Cerebellar nuclear complex (tissue), 1 donor: ENCODE measurements at places on chromosomes 1 and 21.

GRCh38 chr1:185693654-185694053 is 40.5 kb upstream of the HMCN1 start:
- no peak for DNase-seq

DNA sequence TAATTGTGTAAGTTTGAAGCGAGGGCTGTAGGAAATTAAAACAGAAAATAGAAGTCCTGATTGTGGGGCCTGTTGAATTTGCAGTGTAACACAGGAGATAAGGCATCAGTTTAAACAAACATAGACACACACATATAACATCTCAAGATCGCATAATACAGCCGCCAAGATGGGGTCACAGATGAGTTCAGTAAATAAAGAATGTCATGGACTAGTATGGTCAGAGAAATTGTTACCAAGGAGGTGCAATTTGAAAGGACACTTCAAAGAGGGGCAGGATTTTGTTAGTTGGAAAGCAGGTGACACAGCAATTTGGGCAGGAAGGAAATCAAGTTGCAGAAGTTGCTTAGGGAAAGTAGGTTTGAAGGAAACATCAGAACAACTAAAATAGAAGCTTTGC is 450.0 kb downstream of the USP25 start:
- no peak for DNase-seq

GRCh38 chr1:209527372-209527771 is 56.1 kb upstream of the CAMK1G start:
- DNase-seq = no peak

DNA sequence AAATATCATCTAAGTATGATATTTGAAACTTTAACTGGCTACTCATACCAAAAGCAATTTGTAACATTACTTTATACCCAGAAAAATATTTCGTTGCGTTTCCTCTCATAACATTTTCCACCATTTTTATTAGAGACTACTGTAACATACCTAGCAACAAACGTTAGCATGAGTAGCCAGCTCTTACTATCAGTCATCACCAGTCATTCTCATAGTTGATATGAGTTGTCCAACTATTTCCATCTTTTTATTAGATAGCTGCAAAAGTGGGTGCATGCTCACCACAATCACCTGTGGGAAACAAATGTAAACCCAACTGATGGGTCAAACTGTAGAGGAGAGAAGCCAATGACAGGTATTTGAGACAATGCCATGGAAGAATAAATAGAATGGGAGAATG is 114.6 kb downstream of the AKT3 start:
- DNase-seq = no peak

GRCh38 chr1:234656944-234657654 is 47.1 kb upstream of the IRF2BP2 start:
- DNase-seq = no peak

- no peak for DNase-seq
Observed at GRCh38 chr21:23249760-23250159, 2251.6 kb downstream of the NCAM2 start.

GRCh38 chr1:43866201-43866600 is 67.4 kb upstream of the ARTN start:
- DNase-seq = no peak

DNA sequence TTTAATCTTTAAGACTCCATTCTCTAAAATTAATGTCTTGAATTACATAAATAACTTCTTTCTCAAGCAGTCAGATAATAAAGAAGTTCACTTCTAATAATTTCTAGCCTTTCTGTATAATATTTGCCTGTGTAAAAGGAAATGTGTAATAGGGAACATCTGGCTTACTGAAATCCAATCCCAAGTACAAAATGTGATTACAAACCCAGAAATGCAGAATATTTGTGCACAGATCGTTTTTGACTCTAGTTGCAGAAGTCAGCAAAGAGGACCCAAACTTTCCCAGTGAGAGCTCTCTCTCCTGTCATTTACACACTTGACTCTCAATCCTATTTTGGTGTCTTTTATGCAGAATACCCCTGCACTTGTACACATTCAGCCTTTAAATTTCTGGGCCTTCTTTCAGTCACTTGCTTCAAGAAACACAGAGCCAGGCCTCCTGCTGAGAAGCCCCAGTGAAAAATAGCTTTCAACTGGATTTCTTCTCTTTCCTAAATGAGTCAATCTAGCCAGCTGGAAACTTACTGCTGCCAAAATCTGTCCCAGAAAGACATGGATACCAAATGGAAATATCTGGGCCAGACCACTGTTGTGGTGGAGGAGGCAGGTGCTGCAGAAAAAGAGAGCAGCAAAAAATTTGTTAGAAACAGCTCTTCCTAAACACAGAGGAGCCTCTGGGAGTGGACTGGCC is 68.5 kb upstream of the ADAM30 start:
- no peak for DNase-seq

DNA sequence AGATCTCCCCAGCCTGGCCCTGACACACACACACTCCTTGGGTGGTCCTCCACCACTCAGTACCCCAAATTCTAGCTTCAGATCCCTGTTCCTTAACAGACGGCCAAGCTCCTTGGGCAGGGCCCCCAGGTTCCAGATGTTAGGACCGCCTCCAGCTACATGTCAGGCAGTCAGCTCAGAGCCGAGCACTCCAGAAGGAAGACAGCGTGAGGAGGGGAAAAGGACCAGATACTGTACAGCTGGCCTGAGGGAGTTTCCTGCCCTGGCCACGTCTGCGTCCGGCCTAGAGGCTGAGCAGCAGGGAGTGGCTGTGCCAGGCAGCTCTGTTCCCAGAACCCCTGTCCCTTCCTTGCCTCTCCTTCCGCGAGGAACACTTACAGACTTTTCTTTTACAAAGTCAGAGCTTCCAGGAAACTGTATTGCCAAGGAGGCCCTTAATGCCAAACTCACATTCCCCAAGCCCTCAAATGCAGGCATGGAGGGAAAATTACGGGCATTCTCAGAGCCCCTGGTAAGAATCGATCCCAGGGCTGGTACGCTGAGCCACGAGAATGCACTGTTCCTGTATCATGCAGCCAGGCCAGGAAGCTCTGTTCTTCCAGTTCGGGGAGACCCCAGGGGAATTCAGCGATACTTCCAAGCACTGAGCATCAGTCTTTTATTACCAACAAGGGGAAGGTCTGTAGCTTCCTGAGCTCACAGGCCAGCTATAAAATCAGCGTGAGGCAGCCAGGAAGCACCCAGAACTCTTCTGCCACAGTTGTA is 45.2 kb upstream of the CNTN2 start:
- no peak for DNase-seq

DNA sequence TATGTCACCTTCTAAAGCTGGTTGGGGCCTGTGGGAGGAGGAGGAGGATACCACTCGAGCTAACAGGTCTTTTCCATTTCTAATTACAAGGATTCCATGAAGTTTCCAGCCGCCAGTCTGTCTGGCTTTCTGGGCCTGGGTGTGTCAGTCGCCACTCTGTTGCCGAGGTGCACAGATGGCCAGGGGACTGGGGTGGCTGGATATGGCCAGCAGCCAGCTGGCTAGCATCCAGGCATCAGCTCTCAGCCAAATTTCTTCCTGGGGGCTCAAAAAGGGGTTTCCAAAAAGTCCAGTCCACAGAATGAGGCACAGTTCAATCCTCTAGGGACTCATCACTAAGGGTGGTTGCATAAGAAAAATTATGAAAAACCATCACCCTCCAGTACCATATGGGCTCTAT is 32.4 kb downstream of the ITPKB start:
- DNase-seq = no peak

DNA sequence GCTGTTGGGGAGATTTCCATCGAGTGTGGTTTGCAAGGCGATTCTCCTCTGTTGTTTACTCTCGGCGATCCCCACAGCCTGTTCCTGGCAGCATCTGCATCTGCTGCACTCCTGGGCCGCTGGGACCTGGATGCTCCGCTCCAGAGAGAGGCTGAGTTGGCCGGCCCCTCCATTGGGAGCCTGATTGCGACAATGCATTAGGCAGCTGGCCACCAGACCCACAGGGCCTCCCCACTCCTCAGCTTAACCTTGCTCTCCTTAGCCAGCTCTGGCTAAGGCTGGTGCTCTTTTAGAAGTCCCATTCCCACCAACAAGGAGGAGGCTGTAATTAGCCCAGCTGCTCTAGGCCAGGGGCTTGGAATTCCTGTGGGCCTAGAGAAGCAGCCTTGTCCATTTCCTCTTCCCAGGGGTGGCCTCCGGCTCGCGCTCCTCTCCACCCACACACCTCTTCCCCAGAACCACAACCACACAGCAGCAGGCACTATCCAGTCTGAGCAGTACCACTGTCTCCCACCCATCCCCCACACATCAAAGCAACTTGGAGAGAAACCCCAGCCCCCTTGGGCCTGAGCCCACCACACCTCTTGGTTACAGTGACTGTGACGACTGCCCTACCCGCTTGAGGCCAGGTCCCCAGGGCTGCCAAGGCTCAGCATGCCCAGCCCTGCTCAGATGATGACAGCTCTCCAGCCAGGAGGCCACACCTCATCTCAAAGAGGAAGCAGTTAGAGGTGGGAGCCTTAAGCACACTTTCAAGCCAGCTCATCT is 193.8 kb upstream of the EDN2 start:
- no peak for DNase-seq

- no peak for DNase-seq
Observed at GRCh38 chr1:9451081-9451480, 88.2 kb upstream of the SLC25A33 start.

DNA sequence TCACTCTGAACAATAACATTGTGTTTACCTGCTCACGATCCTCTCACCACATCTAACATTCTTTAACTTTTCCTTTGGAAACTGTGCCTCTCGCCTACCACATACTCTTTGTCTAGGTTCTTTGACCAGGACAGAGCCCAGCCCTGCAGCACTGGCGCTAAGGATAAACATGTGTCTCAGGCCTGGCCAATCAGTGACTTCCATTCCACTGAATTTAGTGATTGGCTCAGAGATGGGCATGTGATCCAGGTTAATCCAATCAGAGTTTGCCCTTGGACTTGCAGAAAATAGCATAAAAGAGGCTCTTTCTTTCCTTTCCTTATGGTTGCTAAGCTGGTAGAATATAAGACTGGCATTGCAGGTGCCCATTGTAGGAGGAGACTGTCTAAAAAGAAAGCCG is 605.7 kb downstream of the MATN1 start:
- no peak for DNase-seq

DNA sequence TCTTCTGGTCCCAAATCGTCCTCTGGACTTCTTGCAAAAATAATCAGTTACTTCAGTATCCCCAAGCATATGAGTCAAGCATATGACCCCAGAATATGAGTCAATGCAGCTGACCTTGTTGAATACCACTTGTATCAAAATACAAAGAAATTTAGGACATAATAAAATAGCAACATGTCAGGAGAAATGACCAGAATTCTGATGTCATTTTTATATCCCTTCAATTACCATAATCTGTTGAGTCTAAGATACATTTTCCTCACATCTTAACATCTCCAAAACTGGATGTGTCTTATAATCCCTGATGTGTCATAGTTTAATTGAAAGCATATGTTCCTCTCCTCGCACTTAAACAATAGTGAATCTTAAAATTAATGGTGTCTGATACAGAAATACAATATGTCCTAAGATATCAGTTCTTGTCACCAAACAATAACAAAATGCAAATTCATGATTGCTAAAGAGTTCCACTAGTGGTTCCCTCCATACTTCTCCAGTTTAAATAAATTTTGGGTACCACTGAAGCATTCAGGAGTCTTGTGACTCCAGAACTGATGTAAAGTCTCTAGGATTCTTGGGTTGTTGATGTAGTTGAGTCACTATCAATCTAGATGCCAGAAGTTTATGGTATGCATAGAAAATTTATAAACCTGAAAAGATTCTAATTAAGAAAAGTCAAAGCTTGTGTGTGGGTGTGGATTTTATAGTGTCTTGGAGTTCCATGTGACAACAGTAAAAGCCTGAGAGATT is 41.8 kb downstream of the KIFAP3 start:
- no peak for DNase-seq

- DNase-seq = no peak
Observed at GRCh38 chr1:208510192-208510952, 266.2 kb upstream of the PLXNA2 start.

DNA sequence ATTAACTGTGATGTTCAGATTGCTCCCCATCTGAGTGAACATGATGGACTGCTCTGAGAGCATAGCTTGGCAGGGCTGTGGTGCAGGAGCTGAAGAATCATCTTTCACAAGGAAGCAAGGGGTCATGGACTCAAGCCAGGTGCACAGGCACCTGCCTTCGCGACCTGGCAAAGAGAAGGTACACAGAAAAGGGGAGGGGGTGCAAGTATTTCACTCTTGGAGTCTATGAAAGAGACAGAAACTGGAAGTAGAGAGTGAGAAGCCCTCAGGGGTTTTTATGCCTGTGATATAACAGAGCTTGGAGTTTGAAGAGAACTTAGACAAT is 232.6 kb upstream of the PLXNA2 start:
- DNase-seq = no peak

- no peak for DNase-seq
Observed at GRCh38 chr1:198771563-198772153, 132.8 kb downstream of the PTPRC start.

DNA sequence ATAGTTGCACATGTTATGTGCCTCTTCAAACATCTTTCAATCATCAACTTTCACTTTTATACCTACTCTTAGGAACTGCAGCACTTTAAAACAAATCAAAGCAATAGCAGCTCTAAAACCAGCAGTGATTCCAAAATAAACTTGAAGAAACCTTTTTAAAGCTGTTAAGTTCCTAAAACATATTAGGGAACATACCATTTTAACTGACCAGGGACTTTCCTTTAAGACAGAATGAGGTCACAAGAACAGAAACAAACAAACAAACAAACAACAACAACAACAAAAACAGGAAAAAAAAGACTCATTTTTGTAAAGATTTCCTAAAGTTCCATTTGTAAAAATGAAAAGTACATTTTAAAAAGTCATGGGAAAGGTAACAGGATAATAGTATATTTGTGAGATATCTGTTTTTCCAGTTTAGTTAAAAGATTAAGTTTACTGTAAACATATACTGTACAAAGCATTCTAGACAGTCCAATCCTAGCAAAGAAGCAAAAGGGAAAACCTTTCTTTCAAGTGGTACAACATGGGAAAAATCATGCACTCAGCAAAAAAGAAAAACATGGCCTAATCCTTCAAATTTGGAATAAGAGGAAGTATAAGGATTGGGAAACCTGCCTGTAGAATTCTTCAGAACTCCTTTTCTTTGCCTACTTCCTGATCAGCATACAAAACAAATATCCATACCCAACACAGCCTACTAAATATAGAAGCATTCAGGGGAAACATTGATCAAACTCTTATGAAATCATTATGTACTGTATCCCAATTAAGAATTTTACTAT is 45.5 kb downstream of the EPS15 start:
- no peak for DNase-seq

DNA sequence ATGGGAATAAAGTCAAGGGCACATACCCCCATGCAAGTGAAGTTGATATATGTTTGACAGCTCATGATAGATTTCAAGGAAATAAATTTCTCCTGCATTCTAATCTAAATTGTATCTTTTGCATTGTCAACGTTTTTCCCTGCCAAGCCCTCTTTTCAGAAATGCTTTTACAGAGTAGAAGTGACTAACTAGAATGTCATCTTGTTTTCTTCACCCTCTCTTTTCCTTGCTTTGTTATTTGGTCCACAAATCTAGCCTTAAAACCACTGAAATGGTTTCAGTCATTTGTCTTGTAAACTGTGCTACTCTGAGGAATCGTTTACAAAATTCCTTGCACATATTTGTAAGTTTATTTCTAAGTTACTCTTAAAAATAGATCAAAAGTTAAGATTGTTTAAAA is 600.8 kb upstream of the CXADR start:
- DNase-seq = no peak

- DNase-seq = no peak
Observed at GRCh38 chr1:187326557-187326956, 497.8 kb downstream of the PLA2G4A start.

GRCh38 chr1:4597020-4597419 is 57.4 kb upstream of the AJAP1 start:
- DNase-seq = no peak

GRCh38 chr1:119631433-119632102 is 16.5 kb downstream of the ZNF697 start:
- DNase-seq = peak; percentile 10

GRCh38 chr21:41360072-41360821 is 1.6 kb upstream of the MX2 start:
- DNase-seq = no peak
